ENCODE measurements at places on chromosomes 13 and 19.
A peak's percentile ranks its signal among the peaks of the same experiment; 100 is the strongest.

DNA sequence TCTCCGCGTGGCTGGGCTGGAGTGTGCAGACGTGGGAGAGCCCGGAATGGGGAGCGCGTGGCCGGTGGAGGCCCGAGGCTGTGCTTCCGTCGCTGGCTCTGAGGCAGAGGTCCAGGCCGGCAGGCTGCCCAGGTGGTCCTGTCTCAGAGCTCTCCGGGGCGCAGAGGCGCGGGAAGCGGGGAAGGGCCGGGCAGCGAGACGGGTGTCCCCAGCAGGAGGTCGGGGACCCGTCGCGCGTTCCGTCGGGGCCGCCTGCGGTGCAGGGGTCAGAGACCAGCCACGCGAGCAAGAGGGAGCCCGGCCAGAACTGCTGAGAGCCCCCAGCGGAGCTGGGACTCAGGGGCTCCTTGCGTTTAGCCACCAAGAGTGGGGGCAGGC is 1.3 kb upstream of the C1QTNF9 start:
- DNase-seq = no peak

- DNase-seq = no peak
These were observed 104.5 kb downstream of the SUCLA2 start for GRCh38 chr13:47896546-47896945.

DNA sequence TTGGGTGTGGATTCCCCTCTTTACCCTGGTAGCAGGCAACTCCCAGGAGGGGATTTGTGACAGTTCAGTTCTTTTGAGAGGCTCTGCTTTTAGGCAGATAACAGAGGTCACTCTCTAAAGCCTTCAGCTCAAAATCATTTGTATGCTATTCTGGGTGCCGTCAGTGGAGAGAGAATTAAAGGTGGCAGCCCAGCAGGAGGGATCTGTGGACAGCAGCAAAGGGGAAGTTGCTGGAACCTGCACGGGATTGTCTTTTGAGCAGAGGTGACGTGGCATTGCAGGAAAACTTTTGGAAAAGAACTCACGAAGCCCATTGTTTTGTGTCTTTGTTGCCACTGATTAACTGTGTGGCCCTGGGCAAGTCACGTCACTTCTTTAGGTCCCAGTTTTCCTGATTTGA is 62.4 kb upstream of the C1QTNF9 start:
- no peak for DNase-seq

- peak; percentile 43 for DNase-seq
These were observed at the start of gene CYP2S1 for GRCh38 chr19:41192574-41193429. Gene CYP2S1, plus strand, starts transcription at chr19:41193219. Its CDS starts 46 bp downstream, at chr19:41193265.

GRCh38 chr19:2986951-2987524 is 9.7 kb downstream of the TLE6 start:
- DNase-seq = peak; percentile 91

- DNase-seq = no peak
These were observed 90.7 kb downstream of the ZNF254 start for GRCh38 chr19:24177686-24178085.

- no peak for DNase-seq
These were observed 241.2 kb downstream of the ABCC4 start for GRCh38 chr13:95060014-95060519.

DNA sequence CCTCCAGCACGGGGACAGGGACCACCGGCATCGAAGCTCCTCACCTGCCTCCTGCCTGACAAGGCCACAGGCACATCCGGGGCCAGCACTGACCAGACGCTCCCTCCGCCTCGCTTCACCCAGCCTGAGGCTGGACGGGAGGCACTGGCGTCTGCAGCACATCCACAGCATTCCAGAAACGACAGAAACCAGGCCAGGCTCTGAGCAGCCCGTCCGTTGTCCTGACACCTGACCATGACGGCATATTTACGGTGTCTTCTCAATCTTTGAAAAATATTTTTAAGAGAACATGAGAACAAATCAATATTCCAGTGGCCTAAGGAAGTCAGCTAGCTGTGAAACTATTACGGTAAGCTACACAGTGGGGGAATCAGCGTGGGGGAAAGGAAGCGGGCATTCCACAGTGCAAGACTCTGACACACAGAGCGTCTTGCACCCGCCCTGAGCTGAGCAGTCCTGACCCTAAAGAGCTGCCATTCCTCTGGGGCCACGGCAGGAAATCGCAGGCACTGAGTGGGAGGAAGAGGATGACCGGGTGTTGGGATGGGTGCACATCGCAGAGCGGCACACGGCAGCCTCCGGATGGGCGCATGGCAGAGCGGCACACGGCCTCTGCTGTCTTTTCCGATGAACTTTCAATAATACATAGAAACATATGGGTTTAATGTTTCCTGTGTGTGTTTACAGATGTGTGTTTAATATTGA is 26.8 kb downstream of the RASA3 start:
- DNase-seq = peak; percentile 55

GRCh38 chr19:18765224-18765623 is 25.9 kb downstream of the COMP start:
- DNase-seq = no peak

DNA sequence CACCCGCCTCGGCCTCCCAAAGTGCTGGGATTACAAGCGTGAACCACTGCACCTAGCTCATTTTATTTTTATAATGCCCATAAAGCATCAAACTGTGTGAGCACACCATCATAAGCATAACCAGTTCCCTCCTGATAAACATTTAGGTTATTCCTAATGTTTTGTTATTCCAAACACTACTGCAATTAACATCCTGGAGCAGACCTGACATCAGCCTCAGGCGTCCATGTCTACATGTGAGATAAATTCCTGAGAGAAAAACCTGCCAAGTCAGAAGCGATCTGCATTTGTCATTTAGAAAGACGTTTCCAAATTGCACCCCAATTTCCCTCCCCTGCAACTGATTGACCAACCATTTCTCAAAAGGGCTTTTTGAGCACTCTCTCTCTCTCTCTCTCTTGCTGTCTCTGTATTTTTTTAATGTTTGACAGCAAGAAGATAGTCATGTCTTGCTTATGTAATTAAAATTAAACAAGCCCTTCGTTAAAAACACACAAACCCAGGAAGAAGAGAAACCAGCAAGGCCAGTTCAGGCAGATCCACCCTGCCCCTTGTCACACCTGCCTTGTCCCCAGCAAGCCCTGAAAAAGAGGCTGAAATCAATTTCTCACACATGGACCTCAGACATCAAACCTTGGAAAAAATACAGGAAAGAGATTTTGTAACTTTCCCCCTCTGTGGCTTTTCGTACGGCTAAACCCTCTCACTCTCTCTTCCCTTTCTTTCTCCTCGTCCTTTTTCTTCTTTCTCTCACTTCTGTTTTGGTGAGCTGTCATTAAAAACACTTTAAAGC is 9.9 kb downstream of the LYPD3 start:
- no peak for DNase-seq

GRCh38 chr13:78409172-78409571 is 194.2 kb downstream of the POU4F1 start:
- no peak for DNase-seq

DNA sequence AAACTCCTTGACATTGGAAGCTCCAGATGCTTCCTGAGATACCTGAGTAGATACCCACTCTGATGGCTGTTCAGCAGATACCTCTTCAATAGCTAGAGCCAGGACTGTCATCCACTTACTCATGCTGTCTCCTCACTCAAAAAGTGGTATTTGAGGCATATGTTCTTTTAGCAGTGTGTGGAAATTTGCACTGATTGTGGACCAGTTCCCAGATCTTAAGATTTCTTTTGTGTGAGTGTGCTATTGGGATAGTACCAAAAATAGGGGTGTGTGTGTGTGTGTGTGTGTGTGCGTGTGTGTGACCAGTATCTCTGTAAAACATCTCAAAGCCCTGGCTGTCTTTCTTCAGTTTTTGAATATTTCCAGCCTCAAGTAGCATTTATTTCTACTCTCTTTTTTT is 108.3 kb downstream of the SLITRK5 start:
- DNase-seq = no peak

- no peak for DNase-seq
These were observed 19.9 kb downstream of the OR7A5 start for GRCh38 chr19:14814982-14815652.

DNA sequence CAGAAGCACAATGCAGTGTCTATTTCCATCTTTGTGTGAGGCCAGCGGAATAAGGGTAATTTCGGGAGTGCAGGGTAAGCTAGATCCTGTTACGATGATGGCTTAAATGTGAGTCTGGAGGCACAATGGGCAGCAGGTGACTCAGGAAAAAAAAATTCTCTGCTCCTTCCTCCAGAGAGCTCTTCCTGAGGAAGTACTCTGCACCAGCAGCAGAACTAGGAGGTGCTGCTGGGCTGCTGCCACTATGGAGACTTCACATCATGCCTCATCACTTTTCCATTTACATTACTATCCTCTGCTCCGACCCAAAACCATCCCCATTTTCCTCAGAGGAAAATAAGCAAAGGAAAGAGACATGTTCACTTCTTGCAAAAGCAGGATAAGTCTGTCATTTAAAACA is 282.0 kb downstream of the DNAJC15 start:
- peak; percentile 14 for DNase-seq

GRCh38 chr13:112481458-112481857 is 105.3 kb downstream of the SPACA7 start:
- no peak for DNase-seq

- no peak for DNase-seq
These were observed 14.4 kb downstream of the IL17D start for GRCh38 chr13:20717581-20718542.

GRCh38 chr13:107770541-107770940 is 444.8 kb downstream of the LIG4 start:
- DNase-seq = peak; percentile 70

GRCh38 chr13:42615691-42616090 is 41.7 kb downstream of the TNFSF11 start:
- no peak for DNase-seq

- DNase-seq = no peak
These were observed 70.1 kb upstream of the IPO5 start for GRCh38 chr13:97883396-97883795.

Data from retina (tissue), 1 donor.